ENCODE measurements at places on chromosomes 5 and 9.

DNA sequence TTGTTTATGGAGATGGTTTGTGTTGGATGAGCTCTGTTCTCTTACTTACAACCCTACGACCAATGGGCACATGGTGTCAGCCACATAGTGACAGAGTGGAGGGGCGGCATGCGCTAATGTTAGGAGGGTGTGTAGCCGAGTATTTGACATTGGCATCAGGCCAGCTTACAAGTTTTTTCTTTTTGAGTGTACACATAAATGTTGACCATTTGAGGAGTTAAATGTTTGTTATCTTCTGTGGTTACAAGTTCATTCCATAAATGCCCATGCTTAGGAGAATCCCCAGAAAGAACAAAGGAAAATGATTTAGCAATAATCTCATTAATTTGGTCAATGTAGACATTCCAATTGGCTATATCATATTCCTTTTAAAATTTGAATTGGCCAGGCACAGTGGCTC lies 180.1 kb upstream of the ELL2 start:
- no peak for DNase-seq

DNA sequence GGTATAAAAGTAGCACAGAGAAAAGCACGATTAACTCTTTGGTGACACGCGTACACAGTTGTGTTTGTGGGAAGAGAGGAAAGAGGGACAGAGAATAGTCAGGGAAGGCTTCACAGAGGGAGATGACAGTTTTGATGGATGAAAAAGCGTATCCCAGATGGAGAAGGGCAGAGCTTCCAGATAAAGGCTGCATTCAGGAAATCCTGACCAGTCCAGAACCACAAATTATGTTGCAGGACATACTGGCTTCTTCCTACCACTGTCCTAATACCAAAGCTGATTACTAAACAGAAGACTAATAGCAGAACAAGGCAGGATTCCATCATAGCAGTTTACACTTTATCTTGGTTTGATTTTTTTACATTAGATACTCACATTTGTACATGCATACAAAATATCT lies 34.5 kb downstream of the SLC31A2 start:
- DNase-seq = no peak

GRCh38 chr9:126618190-126618584 lies 4.5 kb downstream of the LMX1B start:
- no peak for DNase-seq

DNA sequence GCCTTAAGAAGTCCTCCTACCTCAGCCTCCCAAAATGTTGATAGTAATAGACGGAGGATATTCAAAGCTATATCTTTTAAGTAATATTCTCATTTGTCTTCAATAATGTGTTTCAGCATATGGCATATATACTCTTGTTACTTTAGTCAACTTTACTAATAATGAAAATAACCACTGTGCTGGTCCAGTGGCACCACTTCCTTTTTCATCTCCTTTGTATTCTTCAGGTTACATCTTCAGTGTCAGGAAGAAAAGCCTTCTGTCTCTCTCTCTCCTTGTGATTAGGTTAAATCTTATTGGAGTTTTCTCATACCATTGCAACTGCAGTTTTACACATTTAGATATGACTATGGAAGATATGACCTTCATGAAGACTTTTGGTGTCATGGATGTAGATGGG lies 31.3 kb downstream of the PARP8 start:
- no peak for DNase-seq

DNA sequence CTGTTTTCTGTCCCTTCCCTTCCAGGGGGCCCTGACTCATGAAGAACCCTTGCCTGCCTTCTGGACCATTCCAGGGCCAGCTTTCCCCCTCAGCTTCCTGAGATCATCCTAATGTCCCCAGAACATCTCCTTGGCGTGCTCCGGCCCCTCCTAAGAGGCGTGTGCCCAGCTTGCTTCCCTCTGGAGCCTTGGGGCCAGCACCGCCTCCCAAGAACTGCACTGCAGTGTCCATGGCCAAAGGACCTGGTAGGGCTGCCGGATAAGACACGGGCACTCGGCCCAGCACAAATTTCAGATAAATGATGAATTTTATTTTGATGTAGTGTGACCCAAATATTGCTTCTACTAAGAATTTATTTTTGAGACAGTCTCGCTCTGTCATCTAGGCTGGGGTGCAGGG lies 20.7 kb upstream of the SLC12A7 start:
- no peak for DNase-seq

- no peak for DNase-seq
Observed at GRCh38 chr5:177462021-177462670, 11.3 kb downstream of the DBN1 start.

Data from NCI-H1694 (cell line).